ENCODE measurements at places on chromosomes 3 and 15.
A peak's percentile ranks its signal among the peaks of the same experiment; 100 is the strongest.

DNA sequence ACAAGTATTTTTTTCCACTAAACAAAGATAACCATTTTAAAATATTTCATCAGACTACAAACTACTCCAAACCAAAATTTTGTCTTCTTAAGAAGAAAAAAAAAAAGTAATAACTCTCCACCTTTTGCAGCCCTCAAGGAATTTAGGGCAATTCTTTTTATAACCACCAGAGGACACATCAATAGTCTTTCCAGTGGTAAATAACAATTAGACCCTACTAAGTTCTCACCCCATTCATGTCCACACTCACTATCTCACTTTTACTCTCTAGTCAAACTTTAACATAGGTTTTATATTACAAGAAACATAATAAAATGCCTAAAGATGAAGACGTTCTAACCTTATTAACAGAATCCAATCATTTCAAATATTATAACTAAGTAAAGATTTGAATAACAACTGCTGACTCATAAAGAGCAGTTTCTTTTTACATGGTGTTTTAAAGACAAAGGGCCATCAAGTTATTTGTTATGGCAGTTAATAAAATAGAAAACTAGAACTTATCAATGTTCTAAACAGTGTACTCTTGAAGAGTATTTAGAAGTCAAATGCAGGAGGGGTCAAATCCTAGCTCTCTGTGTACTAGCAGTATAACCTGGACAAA, 33.0 kb downstream of the CCDC39 start:
- DNase-seq: no peak

DNA sequence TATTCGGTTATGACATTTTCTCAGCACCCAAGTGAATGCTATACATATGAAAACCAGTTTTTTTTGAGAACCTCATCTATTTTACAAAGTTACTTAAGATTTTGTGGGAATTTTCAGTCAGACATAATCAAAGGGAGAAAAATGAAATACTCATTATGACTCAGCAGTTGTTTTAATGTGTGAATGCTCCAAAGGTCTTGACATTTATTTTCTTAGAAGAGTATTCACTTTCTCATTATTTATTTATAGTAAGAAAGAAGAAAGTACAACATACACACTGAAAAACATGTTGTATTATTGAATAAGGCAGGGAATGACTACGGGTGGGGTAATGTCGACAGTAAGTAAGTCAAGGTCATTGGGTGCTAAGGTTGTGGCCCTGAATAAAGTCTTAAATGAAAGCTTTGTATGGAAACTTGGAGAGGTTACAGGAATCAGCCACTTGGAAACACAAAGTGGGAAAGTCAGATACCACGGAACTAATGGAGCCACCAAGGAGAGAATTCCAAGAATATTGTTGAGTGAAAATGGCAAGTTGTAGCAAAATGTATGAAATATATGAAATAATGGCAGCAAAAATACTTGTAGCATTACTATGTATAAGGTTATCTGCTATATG, 844.5 kb downstream of the TBL1XR1 start:
- DNase-seq: no peak

DNA sequence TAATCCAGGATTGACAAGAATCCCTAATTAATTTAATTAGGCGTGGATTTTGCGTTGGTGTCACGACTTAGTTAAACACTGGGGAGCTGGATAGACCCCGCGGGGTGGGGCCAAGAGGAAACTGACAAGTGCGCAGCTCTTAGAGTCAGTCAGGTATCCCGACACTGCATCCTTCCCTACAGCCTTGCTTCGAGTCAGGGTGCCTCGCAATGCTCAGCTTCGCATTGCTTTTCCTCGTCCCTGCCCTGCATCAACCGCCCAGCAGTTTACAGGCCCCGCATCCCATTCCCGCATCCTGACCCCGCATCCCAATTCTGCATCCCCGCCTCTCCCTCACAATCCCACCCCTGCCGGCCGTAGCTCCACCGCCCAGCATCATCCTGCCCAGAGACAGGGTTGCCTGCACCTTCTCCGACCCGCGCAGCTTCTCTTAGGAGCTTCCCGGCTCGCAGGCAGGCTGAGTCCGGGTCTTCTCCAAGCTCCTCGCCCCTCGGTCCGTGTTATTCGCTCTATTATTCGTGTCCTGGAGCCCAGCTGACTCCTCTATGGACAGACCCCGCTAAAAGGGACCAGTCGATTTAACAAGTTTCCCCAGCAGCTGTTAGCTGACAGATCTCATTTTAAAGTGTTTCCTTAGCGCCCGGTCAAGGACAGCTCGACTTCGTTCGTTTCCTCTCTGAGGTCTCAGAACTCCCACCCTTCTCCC, 699 bp upstream of the SHOX2 start:
- DNase-seq: no peak

DNA sequence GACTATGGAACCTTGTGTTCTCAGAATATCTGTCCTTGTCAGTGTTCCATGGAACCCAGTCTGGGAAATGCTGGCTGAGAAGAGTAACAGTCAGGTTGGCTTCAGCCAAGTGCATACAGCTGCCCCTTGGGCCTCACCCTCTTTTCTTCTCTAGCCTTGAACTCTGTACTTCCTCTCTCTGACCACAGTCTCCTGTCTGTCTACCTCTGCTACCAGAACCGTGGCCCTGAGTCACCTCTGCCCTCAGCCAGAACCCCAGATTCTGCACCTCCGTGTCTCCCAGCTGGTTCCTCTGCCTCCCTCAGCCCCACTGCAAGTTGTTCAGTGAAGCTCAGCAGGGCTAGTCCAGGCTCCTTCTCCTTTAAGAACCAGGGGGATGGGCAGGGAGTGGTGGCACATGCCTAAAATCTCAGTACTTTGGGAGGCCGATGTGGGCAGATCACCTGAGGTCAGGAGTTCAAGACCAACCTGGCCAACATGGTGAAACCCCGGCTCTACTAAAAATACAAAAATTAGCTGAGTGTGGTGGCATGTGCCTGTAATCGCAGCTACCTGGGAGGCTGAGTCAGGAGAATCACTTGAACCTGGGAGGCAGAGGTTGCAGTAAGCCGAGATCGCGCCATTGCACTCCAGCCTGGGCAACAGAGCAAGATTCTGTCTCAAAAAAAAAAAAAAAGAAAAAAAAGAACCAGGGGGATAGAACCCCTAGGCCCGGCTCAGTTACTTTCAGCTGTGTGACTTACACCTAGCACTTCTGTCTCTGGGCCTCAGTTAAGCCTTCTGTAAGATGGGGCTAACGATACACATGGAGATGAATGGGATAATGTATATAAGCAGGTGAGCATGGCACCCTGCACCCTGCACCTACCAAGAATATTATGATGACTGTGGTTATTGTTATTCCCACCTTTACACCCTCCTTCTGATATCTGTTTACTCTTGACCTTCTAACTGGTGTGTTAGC, 24.3 kb upstream of the TATDN2 start:
- no peak for DNase-seq

DNA sequence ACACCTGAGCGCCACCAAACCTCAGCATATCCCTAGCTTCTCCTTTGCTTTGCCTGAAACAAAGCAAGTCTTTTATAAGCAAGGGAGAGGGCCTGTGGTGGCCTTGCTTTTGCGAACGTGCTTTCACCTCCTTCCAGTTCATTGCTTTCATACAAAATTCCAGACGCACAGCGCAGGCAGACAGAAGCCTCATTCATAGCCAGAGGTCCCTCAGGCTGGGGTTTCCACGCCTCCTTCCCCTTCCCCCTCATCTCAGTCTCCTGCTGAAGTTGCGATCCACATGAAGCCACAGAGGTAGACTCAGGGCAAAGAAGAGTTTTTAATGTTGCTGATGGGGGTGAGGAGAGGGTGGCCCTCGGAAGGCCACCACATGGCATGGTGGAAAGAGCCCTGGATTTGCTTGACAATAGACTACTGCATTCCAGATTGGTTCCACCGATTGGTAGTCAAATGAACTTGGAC, 59.4 kb upstream of the FLNB start:
- DNase-seq: no peak

DNA sequence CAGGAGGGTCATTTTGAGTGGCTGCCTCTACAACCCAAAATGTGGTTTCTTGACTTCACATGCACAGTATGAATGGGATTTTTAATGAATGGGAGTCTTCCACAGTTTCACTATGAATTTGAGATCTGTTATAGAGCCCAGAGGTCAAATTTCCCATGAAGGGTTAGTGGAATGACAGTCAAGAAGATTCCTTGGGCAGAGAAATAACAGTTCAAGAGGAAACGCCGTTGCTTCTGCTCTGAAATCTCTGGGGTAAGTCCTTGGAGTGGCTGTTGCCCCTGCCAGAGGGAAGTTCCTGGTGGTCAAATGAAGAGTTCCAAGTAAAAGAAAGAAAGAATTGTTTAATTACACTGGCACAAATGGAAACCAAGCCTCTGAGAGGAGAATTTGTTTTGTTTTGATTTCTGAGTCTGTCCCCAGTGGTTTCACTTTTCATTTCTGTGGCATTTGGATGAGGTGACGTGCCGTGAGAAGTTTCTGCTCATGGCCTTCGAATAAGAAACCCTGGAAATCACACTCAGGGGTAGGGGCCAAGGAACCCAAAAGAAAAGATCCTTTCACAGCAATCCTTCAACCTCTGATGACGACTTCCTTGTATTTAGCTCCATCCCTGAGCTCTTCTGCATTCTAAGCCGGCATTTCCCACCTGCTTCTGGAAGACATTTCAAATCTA, 77.5 kb upstream of the IL12A start:
- DNase-seq: peak; percentile 49

DNA sequence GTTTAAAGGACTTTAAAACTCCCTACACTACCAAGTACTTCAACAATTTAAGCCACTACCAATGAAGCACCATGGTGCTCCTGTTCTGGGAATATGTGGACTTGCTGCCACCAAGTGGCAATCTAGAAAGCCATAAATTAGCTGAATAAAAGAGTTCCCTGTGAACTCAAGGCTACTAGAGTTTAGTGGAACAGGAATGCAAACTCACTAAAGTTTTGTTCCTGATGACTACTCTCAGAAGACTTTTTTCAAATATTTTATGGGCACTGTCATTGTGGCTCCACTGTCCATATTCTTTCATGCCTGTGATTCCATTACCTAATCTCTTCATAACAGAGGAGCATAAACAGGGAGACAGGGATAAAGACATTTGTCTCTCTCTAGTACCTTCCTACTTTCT, 63.9 kb downstream of the TMCC1 start:
- peak; percentile 81 for DNase-seq

GRCh38 chr15:52496776-52497470, 31.8 kb downstream of the MYO5A start:
- peak; percentile 71 for DNase-seq

GRCh38 chr15:70669966-70670658, 93.2 kb downstream of the UACA start:
- no peak for DNase-seq

DNA sequence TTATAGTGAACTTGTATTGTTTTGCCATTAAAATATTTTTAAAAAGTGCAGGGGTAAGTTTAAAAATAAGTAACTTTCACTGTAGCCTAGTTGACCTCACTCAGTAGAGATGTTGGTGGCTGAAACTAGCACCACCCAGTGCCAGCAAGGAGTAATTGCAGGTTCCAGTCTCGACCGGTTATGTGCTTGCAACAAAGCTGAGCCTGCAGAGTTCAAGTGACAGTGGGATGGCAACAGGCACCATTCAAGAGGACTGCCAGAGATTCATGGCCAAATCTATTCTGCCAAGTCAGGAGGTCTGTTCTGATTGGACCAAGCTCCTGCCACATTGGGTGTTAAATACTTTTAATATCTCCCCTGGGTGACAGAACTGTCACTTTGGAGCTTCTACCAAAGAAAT, 2.7 kb downstream of the ADAMTS7 start:
- peak; percentile 25 for DNase-seq

DNA sequence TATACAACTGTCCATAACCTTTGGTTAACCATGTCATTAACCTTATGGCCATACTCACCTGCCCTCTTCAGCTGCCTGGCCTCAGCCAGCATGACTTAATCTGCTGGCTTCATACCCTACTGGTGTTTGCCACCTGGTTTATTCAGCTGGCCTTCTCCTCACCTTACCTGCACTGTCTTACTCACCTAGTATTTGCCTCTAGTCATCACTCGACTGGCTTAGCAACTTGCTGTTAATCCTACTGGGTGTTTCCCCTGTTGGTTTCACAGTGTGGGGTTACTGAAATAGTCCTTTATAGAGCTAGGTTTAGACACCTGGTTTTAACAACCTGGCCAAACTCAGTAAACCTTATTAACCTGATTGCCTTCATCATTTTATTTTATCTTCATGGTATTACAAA, 96.4 kb downstream of the IL12A start:
- DNase-seq: no peak

DNA sequence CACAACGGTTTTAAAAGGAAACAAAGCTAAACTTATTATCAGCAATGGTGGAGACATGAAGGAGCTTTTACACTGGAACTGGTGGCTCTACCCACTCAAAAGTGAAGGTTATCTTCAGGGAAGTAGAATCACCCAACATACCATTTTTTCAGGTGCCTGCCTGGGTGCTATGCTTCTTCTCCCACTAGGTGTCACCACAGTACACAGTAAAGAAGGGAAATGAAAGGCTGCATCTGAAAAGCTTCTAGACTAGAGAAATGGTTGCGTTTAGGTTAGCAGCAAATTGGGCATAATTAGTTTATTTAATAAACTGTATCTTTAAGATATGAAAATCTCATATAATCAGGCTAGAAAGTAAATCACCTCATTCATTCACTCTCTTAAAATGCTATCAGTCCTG, 47.0 kb upstream of the SELENOK start:
- DNase-seq: peak; percentile 45

GRCh38 chr3:161295325-161295724, 74.2 kb downstream of the NMD3 start:
- no peak for DNase-seq

DNA sequence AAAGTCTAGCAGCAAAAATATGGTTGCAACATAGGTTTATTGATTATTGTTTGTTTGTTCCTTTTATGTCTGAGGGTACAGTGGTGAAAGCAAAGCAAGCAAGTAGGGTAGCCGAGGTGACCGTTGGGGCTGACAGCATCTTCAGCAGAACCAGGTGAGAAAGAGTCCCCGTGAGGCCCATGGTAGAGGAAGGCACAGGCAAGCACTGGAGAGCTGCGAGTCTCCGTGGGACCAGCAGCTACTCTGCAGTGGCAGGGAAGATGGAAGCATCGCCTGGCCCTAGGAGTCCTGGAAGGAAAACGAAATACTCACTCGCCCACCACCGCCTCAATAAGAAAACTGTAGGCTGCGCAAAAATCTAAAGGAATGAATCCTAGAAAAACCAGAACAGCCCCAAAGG, 25.3 kb upstream of the GABRA5 start:
- DNase-seq: no peak

- DNase-seq: no peak
Measured at GRCh38 chr3:97010881-97011657, 196.7 kb downstream of the EPHA6 start.

GRCh38 chr15:74609938-74610301, 5.7 kb upstream of the CLK3 start:
- DNase-seq: no peak

DNA sequence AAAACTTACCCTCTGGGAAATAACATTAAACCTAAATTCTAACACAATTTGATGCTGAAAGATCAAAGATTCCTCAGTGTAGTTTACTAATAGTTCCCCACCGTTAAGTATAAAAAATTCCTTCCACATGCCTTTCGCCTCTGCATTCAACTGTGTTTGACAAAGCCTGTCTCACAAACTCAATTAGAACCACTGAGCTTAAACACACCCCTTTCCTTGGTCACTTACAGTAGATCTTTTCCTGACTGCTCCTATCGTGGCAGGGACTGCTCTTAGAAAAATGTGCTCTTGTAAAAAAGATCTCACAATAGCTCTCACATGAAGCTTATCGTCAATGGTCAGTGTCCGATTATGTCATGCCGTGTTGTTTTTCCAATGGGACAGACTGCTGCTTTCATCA, 8.9 kb upstream of the KBTBD8 start:
- DNase-seq: no peak

GRCh38 chr15:43911235-43911781, 84.5 kb downstream of the WDR76 start:
- DNase-seq: peak; percentile 49

Data from inflammatory macrophage treated with lipopolysaccharide for 1 hour (primary cell).